Activated T-helper 1 cell treated with Interleukin-2 at 50 U/mL for 16 hours (primary cell): ENCODE measurements at places on chromosomes 1 and 21.

- no peak for DNase-seq
Observed at GRCh38 chr1:186188736-186189135, 186.3 kb downstream of the TPR start.

GRCh38 chr21:36626791-36627190 is 72.1 kb upstream of the SIM2 start:
- DNase-seq = no peak

GRCh38 chr1:148362626-148363438 is 120.3 kb downstream of the PPIAL4G start:
- peak; percentile 4 for DNase-seq

DNA sequence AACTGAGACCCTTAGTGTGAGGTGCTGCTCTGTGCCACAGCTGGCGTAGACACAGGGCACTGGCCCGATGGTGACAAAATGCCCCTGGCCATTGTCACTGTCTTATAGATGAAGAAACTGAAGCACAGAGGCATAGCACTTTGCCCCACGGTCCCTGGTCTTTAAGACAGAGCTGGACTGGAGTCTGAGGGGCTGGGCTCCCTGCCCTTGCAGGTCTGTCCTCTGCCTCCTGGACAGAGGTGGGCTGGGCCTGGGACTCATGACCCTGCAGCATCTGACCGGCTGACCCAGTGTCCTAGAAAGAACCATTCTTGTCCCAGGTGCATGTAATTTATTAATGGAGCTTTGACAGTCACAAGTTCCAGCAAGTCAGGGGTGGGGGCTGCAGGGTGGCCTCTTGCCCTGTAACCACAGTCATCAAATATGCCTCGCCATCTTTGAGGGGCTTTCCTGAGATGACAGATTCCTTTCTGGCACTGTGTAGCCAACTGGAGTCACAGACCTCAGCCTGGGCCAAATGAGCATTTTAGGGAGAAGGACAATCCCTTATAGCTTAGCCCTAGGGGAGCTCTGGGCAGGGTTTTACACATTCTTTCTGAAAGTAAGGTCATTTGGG is 6.1 kb downstream of the SLFNL1 start:
- DNase-seq = no peak

- no peak for DNase-seq
Observed at GRCh38 chr1:115572710-115573109, 69.1 kb upstream of the VANGL1 start.

GRCh38 chr1:212030936-212031528 is 4.3 kb downstream of the INTS7 start:
- no peak for DNase-seq

DNA sequence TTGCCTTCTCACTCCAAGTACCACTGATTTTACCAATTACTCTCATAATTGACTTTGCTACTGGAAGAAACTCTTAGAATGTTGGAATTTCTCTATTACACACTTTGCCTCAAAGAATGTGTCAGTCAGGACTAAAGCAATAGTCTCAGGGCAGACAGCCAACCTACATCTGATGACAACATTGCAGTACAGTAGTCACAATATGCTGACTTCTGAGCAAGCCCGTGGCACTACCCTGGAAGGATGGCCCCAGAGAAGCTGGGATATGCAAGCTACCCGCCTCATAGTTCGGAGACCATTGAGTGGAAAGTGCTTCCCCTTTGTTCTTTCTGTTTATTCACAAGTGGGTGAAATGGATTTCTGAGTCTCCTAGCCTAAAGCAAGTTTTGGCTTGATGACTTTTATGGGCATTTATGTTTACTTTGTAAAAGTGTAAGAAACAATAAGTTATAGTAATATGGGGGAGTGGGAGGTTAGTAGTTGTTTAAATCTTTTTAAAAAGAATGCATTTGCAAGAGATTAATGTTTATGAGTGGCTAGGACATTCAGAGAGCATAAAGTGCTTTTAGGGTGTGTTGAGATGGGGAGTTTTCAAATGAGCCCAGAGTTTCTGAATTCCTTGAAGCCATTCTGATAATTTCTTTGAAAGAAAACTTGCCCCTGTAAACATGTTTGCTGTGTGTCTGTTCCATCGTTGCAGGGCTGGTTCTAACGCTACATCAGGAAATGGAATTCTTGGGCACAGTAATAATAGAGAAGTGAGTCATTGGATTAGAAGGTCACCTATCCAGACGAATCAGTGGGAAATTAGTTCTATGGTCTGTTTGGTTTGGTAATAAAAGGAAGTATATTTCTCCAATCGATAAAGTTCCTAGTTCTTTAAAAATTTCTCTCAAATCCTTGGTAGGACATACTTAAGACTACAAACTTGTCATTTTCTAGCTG is 63.8 kb downstream of the LMO4 start:
- no peak for DNase-seq

DNA sequence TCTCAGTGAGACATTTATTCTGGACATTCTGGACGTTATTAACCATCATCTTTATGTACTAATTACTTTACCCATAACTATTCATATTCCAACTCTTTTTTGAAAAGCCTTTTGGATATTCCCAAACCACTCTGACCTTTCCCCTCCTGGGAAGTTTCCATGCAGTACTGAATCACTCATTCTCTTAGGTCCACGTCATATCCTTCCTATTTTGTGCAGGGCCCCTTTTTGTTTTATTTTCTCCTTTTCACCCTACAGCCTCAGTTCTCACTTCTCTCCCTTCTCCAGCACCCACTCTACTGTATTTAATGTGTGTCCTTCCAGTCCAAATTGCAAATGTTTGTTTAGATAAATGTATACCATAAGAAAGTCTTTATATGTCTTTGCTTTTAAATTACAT is 16.4 kb upstream of the ATP1A1 start:
- DNase-seq = no peak

DNA sequence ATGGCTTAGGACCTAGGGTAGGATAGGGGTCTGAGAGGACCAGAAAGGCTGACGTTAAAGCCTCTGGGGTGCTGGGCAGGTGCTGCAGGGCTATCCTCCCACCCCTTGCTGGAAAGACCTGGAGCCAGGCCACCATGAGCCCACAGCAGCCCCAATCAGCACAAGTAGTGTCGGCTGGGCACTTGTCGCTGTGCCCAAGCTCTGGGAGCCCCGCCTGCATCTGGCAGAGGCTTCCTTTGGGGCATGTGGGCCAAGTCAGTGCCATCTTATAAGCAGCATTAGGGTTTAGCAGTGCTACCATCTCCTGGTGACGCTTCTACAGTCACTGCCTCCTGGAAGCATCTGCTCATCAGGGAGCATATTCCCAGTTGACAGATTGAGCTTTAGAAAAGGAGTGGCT is 31.3 kb downstream of the MAN1C1 start:
- no peak for DNase-seq

DNA sequence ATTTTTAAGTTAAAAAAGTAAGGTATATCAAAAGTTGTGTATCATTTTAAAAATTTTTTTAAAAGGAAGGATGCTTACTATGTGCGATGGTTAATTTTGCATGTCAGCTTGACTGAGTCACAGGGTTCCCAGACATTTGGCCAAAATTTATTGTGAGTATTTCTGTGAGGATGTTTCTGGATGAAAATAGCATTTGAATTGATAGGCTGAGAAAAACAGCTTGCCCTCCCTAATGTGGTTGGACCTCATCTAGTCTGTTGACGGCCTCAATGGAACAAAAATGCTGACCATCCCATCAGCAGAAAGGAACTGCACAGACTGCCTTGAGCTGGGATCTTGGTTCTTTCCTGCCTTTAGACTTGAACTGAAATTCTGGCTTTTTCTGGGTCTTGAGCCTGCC is 724.5 kb downstream of the NCAM2 start:
- DNase-seq = no peak

DNA sequence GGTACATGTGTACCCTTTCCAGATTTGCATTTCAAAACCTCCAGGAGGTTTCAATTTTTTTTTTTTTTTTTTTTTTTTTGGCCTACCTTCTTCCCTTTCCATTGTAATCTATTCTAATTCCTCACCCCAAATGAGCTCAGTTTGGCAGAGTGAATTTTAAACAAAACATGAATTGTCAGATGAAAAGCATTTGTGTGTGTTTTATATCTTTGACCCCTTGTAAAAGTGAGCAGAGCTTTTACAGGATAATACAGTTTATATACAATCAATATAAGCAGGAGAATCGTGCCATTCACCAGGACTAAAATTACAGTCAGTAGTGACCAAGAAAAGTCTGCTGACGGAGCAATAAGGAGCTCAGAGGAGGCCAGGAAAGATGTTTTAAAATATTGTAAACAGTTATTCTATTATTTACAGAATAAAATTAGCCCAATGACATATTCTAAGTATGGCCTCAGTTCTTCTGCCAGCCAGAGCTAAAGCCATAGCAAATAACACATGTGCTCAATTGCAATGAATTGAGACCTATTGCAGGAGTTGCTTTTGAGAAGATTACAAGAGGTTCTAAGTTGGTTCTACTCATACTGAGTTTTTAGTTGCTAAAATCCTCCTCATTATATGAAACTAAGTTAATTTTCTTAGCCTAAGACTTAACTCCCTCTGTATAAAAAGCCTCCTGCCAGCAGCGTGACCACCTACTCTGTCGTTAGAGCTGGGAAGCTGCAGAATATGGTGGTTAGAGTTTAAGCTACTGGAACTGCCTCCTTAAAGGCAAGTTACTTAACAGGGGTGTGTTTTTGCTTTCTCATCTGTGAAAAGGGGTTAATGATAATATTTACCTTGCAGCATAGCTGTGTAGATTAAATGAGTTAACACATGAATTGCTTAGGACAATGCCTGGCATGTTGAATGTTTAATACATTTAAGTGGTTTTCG is 50.8 kb upstream of the ZNF326 start:
- DNase-seq = no peak

DNA sequence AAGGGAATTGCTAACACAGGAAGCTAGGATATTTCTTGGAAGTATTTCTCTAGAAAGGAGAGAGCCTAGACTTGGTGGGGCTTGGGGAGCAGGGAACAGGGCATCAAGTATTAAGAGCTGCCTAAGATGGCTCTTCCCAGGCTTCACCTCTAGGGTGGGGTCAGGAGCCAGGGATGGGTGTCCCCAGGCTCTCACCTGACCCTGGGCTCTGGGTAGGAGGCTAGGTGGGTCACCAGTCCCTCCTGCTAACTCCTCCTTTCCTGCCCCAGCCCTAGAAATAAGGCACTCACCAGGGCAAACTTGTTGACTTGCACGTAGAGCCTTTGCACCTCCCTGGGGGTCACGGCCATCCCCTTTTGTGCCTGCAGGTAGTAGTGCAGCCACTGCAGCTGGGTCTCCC is 15.0 kb downstream of the ETNK2 start:
- DNase-seq = no peak

DNA sequence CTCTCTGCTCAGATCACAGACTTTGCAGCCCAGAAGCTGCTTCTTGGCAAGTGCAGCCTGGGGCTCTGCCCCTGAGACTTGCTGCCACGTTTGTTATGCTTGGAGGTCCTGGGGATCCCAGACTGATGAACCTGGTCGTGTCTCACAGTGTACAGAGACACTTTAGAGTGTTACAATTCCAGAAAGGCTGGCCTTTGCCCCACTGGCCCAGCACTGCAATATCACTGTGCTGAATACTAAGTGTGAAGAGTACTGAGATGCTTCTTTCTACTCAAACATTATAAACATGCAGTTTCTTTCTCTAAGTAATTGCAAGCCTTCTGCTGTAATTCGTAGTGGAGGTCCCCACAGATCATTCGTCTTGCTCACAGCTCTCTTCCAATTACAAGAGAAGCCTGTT is 133.2 kb downstream of the MAP3K21 start:
- no peak for DNase-seq

DNA sequence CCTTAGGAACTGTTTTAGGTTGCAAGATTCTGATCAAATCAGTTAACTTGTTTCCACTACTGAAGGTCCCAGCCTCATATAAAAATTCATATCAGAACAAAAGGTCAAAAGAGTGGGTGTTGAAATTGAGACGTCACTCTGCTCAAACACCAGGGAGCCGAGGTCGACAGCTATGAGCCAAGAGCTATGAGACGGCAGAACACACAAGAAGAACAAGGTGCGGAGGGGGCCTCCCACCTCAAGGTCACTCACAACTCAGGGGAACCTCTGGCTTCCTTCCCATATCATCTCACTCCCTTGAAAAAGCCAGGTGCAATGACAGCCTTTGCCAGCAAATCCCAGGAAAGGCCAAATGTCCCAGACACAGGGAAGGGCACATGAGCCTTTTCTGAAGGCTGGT is 749 bp downstream of the SEC16B start:
- no peak for DNase-seq

DNA sequence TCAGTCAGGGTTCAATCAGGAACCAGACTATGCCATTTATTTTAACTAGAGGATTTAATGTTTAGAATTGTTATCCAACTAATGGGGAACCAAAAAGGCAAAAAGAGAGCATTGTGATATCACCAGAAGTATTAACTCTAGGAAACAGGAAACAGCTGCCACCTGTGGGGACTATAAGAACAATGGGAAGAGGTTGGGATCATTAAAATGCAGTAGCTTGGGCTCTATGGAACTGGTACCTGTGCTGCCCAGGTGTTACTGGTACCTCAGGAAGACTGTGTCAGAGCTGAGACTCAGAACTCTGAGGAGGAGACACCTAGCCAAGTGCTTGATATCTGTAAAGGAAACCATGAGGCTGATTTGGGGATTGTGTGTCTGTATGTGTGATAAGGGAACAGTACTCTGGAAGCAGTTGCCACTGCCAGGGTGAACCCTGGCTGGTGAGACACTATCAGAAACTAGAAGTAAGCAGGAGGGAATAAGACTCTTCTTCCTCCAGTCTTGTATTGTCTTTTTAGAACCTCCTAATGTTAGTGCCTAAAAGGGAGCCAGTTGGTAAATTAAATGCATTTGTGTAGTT is 49.4 kb downstream of the MAN1A2 start:
- DNase-seq = no peak

DNA sequence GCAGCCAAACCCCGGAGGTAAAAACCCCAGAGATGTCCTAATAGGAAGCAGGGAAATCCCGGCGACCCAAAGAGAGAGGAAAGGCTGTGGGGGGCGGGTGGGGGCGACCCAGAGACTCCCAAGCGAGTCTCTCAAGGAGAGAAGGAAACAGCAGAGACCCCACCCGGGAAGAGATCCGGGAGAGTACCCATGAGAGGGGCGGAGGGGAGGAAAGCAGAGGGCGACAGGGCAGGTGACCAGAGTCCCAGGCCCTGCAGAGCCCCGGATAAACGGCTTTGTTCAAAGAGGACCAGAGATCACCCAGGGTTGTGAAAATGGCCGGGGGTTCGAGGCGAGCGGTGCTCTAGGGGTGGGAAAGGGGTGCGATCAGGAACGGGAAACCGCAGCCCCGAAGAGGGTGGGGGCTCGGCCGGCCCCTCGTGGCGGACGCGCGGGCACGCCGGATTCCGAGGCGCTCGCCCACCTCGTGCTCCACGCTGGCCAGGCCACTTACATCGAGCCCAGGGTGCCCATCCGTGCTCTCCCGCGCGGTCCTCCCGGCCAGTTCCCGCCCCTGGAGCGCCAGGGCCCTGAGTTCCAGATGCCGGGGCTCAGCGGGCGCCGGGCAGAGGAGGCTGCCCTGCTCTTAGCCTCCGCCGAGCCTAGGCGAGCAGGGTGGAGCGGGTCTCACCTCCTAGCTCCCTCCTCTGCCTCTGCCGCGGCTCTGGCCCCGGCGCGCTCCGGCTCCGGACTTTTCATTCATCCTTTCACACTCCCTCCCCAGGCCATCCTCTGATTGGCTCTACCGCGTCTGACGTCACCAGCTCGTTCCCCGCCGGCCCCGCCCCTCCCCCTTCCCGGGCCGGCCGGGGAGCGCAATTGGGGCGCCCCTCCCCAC is 52.3 kb downstream of the RHBG start:
- peak; percentile 34 for DNase-seq
